ENCODE measurements at places on chromosomes 2 and 18.
A peak's percentile ranks its signal among the peaks of the same experiment; 100 is the strongest.

GRCh38 chr2:82641598-82642180, 1817.4 kb downstream of the SUCLG1 start:
- no peak for DNase-seq

GRCh38 chr18:79000997-79001396, 21.4 kb downstream of the SALL3 start:
- no peak for DNase-seq

- no peak for DNase-seq
These were observed 99.5 kb upstream of the GATA6 start for GRCh38 chr18:22069916-22070315.

- no peak for DNase-seq
These were observed 37.1 kb upstream of the DARS1 start for GRCh38 chr2:136022396-136023146.

GRCh38 chr18:13480571-13481255, 245.6 kb downstream of the FAM210A start:
- DNase-seq = no peak

DNA sequence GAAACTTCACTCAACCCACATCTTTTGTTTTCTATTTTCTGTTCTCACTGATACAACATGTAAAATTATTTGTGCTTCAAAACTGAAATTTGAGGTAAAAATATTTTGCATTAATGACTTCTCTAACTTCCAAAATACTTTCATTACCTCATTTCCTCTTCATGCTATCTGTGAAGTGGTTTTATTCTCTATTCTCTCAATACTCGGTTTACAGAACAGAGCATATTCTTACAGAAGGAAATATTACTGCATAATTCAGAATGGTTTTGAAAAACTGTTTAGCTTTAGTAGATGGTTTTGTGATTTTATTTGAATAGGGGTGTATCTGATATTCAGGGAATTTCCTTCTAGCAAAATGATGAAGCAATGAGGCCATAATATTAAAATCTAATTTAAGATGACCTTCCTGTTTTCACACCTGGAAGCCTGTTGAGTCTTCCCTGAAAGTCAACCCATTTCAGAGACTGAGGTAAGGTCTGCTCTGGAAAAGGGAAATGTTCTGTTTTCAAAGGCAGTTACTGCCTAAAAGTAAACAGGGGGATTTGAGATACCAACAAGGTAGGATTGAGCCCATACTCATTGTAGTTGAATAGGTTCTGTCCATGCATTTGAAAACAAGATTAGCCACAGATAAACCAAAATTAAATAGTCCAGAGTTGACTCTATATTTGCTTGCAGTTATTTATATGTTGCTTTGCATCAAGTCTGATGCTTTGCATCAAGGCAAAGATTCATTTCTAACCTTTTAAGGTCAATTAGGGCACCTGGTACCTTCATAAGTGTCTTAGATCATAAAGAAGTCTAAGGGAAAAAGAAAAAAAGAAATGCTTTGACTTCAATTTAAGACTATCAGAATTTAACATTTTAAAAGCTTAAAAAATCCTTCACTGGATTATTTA, 50.8 kb upstream of the PEX13 start:
- no peak for DNase-seq

- DNase-seq = no peak
These were observed 65.7 kb downstream of the LRRTM1 start for GRCh38 chr2:80238692-80239469.

- no peak for DNase-seq
These were observed 372.8 kb upstream of the MYT1L start for GRCh38 chr2:2703762-2704427.

GRCh38 chr18:1624612-1625011, 719.9 kb downstream of the ADCYAP1 start:
- DNase-seq = no peak

GRCh38 chr2:159267921-159268320, 18.6 kb downstream of the WDSUB1 start:
- DNase-seq = no peak

GRCh38 chr2:227016894-227017293, 147.1 kb downstream of the COL4A4 start:
- no peak for DNase-seq

- DNase-seq = peak; percentile 28
These were observed 568.3 kb downstream of the LRRTM4 start for GRCh38 chr2:76953733-76954347.

GRCh38 chr18:10269261-10269660, 185.2 kb upstream of the APCDD1 start:
- DNase-seq = no peak

GRCh38 chr2:232894251-232894650, 24.2 kb downstream of the SNORC start:
- no peak for DNase-seq

DNA sequence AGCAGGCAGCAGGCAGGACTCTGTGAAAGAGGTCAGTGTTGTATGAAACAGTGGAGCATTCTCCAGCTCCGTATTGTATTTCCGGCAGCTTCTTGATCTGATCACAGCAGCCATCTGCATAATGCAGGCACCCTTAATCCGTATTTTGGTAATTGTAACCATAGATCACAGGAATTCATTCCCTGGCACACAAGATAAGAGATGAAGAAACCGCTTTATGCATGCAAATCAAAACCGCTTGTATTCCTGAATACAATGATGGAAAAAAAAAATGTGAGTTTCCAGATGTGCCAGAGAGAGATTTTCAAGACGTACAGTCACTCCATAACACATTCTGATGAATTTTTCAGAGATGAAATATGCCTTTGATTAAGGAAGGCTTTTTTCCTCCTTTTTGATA, 221.3 kb downstream of the ACKR3 start:
- DNase-seq = no peak

DNA sequence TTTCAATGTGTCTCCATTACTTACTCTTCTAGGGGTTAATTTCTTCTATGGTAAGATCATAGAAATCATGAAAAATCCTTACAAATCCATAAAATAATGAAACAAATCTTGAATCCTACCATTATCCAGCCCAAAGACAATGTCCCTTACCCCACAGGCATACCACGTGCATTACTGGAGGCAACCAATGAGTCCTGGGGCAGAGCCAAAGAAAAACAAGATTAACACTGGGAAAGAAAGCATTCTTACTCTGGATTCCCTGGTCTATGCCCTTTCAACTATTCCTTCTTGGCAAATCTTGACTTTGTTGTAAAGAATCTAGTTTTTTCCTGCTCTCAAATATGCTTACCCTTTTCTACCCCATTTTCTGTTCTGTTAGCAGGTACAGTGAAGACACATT, 3.1 kb upstream of the GALNT1 start:
- no peak for DNase-seq

GRCh38 chr2:36569267-36569856, 28.6 kb downstream of the FEZ2 start:
- DNase-seq = no peak

- DNase-seq = no peak
These were observed 234.6 kb upstream of the FANCL start for GRCh38 chr2:58475756-58476155.

- DNase-seq = no peak
These were observed 151.9 kb downstream of the WDR7 start for GRCh38 chr18:56803051-56803450.

DNA sequence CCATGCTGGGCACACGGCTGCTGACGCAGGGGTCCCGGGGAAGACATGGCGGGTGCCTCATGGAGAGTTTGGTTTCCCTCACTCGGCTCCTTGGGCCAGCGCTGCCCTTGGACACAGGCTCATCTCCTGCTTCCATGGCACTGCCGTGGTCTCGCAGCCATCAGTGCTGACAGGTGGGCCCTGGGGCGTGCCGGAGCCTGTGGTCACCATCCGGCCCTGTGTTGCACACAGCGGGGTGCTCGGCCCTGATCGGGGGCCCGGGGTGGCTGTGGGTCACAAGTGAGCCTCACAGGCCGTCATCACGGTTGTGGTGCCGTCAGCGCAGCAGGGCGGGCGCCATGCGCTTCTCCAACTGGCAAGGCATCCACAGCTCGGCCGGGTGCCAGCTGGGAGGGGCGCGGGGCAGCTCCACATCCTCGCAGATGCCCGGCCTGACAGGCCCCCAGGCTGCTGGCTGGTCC, 582 bp downstream of the RTP5 start:
- no peak for DNase-seq

DNA sequence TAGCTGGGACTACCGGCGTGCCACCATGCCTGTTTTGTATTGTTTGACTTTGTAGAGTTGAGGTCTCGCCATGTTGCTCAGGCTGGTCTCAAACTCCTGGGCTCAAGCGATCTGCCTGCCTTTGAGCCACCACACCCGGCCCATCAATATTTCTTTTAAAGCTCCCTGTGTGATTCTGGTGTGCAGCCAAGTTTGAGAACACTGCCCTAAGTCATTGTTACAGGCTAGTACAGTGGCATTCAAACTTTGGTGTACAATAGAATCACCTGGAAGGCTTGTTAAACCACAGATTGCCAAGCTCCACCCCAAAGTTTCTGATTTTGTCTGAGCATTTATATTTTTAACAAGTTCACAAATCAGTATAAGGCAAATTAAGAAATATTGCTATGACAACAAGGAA, 99.9 kb downstream of the RBBP8 start:
- DNase-seq = no peak

GRCh38 chr2:54977149-54977548, 73.1 kb downstream of the RTN4 start:
- no peak for DNase-seq

DNA sequence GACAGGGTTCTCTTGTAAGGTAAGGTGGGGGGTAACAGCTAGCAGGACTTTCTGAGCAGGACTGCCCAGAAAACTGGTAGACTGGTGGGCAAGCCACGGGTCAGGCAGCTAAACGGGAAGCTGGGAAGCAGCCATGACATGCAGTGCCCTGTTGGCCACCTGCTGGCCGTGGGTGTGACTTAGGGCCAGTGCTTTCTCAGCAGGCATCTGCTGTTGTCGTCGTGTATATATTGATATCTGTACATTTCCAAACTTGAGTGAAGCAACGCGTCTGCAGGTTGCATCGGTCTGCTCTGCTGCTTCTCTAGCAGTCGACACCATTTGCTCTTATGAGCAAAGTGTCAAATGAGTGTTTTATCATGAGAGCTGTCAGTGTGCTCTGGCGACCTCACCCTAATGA, 31.0 kb downstream of the COA5 start:
- no peak for DNase-seq

DNA sequence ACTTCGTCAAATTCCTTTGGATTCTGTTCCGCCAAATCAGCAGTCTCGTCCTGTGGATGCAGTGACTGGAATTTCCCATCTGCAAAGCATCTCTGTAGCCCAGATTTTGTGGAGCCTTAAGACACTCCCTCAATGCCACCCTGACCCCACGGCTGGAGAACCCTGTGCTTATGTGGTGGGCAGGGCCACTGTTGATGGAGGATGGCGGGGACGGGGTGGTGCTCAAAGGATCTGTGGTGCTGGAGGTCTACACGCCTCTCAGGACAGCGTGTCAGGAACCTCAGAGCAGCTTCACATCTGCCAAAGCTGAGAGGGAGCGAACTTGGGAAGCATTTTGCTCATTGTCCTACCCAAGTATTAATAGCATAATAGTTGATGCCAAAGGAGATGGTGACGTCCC, 200.1 kb downstream of the MGAT5 start:
- no peak for DNase-seq

- no peak for DNase-seq
These were observed 249.1 kb upstream of the SALL3 start for GRCh38 chr18:78730546-78730945.

DNA sequence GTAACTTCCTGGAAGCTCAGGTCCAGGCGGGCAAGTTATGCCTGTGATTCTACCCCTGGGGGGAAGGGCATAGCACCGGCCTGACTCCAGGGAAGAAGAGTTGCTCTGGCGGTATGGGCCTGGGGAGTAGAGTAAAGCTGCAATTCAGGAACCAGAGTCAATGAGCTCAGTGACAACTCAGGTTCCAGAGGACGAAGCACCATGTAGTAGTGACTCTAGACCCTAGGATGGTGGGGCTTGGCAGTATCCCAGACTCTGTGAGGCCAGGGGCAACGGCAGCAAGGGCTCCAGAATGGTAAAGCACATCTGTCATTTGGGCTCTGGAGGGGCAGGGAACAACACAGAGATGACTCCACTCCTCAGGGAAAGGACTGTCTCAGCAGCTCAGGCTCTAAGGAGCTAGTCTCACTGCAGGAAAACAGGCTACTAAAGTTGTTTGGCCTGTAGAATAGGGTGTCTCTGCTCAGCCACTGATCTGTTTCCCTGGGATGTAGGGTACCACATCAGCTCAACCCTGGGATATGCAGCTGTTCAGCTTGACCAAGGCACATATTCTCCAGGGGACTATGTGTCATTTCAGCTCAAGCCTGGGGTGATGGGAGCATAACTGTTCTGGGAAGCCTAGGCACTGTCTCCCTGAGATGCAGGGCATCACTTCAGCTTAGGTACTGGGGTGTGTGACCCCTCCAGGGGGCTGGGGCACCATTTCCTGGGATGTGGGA, 36.2 kb upstream of the RHOB start:
- no peak for DNase-seq

- DNase-seq = no peak
These were observed 76.8 kb downstream of the POU3F3 start for GRCh38 chr2:104930732-104931131.

GRCh38 chr2:181146171-181146570, 165.8 kb downstream of the UBE2E3 start:
- DNase-seq = no peak

DNA sequence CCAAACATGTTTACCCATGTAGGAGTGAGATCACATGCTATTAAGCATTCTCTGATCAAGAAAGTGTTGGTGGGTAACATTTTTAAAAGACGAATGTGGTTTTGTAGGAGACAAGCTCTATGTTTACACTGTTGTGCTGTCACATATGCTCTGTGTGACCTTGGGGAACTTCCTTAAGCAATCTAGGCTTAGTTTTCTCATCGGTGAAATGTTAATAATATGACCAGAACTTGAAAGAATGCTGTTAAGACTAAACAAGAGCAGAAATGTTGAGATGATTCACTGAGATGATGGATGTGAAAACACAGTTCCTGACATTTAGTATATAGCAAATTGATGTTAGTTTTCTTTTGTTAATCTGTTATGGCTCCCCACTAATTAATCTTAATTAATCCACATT, 860.9 kb upstream of the CNTNAP5 start:
- no peak for DNase-seq

DNA sequence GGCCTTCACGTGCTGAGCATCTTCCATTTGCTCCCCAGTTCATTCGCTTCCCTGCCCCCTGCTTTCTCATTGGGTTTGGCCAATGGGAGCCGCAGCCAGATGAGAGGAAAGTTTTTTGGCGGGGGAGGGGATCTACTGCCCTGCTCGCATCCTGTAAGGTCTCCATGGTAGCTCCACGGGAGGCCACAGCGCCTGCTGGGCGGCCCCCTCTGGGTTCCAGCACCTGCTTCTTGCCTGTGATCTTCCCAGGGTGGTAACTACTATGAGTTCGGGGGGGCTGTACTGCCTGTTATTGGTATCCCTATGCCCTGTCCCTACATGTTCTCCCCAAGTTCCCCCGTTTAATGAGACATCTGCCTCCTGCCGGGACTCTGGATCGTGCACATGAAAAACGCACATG, 57.2 kb downstream of the INPP5D start:
- DNase-seq = no peak
